NCI-H524 treated with DMSO at 0.1 percent for 48 hours (cell line): ENCODE measurements at places on chromosomes 1 and 21.

- no peak for DNase-seq
These were observed 9.3 kb downstream of the SRRM1 start for GRCh38 chr1:24652382-24652781.

DNA sequence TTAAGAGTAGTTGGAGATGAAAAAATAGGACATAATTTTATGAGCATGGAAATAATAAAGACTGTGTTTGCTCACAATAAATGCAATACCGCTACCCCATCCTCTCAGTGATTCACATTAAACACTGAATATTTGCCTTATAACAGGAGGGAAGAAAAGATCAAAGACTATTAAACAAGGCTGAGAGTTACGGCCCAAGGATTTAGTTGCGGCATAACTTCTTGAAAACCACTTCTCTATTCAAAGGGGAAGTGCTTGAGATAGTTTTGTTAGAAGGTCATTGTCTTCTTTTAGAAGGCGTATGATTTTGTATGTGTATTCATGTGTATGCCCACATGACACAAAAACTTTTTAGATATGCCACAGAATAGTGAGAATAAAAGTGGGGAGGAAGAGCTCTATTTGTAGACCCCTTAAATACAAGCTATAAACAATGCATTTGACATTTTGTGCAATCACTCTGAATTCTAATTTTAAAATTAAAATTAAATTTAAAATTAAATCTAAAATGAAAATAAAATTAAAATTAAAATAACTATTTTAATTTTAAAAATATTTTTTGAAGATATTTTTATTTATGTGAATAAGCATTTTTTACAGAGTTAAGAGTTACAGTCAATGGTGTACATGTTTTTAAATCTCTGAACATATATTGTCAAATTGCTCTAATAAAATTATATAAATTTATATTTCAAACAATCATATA, 986.6 kb upstream of the ADAMTS5 start:
- DNase-seq = no peak

DNA sequence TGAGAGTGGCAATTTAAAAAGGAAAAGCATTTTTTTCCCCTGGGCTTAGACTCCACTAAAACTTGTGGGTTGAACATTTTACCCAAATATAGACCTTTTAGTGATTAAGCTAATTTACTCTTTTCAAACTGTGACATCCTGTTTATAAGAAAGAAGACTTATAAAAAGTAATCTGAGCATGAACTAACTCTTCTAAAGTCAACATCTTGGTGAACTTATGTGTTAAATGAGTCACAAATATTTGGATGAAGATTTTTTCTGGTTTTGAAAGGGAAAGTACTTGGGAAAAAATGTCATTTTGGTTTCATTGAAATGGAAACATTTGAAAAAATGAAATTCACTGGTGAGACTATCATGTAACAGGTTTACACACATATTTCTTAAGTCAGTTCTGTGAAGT, 109.8 kb downstream of the KCNK2 start:
- DNase-seq = no peak

DNA sequence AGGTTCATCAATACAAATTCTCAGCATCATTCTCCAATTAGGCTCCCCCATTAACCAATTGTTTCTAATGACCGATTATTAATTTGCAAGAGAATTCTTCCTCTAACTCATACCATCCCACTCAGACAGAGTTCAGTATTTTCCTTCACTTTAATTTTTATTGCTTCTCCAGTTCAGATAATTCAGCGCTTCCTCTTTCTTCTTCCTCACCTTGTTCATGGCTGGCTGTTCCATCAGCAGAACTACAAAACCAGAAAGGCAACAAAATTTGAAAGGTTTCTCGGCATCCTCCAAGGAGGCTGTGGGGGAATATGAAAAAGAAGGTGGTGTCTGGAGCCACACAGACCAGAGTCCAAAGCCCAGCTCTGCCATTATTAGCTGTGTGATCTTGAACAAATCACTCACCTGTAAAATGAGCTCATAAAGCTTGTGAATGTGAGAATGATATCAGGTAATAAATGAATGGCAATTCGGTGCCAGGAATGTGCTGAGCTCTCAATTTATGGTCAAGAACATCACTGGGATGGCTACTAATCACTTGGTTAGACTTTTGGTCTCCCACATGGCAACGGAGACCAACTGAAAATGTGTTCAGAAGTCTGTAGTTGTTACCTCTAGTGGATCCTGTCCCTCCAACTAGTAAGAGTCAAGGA, 11.7 kb upstream of the ZNF436 start:
- DNase-seq = no peak

- DNase-seq = no peak
These were observed 9.0 kb downstream of the IGSF9 start for GRCh38 chr1:159936273-159936904.

- no peak for DNase-seq
These were observed 458.3 kb downstream of the LMO4 start for GRCh38 chr1:87786861-87787545.

DNA sequence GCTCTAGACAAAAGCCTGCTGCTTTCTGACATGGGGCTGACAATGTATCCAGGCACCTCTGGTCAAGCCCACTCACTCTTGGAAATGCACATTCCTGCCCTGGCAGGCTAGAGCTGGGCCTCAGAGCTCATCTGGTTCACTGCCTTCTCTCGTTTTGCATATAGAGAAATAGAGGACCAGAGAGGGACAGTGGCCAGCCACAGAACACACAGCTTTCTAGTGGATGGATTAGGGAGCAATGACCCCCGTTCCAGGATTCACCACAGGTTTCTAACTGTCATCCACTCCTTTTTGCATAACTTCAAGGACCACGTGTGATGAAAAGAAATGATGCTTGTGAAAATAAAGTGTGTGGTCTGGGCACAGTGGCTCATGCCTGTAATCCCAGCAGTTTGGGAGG, 129.6 kb upstream of the IGSF21 start:
- no peak for DNase-seq

GRCh38 chr1:39501666-39502065, 10.2 kb downstream of the BMP8A start:
- DNase-seq = no peak

DNA sequence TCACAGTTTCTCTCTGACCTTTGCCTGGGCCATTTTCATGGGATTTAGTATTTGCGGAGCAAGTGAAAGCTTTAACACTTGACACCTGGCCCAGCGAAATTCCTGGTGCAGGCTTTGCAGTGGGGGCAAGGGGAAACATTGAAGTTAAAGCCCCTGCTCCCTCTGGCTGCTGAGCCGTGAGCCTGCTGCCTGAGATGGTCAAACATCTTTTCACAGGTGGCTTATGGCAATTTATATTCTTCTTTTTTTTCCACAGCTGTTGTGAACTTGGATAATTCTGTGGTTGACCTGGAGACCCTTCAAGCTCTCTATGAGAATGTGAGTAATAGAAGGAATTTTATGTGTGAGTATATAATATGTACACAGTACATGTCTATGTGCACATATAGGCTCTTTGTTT, 202.9 kb downstream of the FMN2 start:
- DNase-seq = no peak

DNA sequence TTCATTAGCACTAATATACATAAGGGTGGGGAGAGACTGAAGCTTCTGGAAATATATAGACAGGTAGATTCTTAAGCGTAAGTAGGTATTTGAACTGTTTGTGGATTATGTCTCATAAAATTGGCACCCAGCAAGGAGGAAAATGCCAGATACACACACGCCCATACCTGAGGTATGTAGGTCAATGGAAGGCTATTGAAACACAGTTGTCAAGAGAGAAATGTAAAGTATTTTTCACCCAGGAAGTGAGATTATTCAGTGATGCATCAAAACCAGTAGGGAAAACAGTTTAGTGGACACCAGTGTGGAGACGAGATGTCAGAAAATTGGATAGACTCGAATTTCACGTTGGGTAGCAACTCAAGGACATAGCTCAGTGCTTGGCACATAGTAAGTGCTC, 4.7 kb upstream of the RSPH1 start:
- DNase-seq = no peak
